T1000 (cell line): ENCODE measurements at places on chromosomes 5 and 9.

DNA sequence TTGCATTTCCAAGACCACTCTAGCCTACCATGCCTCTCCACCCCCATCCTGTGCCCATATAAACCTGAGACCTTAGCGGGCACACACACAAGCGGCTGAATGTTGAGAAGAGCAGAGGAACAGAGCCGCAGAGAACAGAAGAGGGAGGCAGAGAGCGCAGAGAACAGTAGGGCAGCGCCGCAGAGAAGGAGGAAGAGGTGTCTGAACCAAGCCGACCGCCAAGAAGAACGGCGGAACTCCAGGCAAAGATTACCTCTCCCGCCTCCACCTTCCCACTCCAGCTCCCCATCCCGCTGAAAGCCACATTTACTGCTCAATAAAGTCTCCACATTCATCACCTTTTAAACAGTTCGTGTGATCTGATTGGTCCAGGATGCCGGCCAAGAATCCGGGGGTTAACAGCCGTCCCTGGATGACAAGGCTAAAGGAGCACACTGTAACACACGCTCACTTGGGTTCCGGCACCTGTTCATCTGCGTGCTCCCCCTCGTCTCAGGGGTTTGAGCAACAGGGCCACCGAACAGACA lies 33.2 kb downstream of the GRIN3A start:
- DNase-seq = no peak

DNA sequence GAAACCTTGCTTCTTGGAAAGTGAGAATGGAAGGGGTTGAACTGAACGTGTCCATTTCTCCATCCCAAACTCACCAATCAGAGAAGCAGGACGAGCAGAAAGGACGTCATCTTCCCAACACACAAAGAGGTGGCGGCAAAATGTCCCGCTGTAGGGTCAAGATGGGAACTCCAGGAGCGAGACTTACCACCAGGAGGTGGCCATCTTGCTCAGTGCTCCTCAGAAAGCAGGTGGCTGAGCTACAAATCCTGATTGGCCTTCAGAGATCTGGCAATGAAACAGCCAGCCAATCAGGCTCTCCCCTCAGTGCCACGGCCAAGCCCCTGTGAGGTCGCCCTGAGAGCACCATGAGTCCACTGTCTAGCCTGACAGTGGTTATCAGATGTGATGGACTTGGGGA lies 259.0 kb downstream of the NDUFS4 start:
- no peak for DNase-seq

- no peak for DNase-seq
Measured at GRCh38 chr9:20187318-20187717, 398.5 kb upstream of the SLC24A2 start.

GRCh38 chr9:109476642-109477257 lies 21.4 kb downstream of the PTPN3 start:
- DNase-seq = no peak

GRCh38 chr5:172872997-172873491 lies 39.0 kb downstream of the ERGIC1 start:
- no peak for DNase-seq

DNA sequence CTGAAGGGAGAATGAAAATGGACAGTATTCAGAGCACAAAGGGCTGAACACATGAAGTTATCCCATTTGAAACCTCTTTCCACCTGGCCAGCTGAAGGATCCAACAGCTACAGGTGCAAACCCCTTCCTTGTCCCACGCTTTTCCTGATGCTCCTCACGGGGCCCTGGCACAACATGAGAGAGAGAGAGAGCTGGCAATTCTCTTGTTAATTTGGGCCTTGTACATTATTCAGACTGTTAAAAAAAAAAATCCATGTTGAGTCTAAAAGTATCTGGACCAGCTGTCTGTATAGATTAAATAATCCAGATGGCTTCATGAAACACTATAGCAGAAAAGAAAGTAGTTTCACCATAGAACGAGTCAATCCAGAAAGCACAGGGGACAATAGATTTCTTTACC lies 74.1 kb downstream of the HMHB1 start:
- no peak for DNase-seq

- no peak for DNase-seq
Measured at GRCh38 chr5:173712609-173713175, 96.2 kb upstream of the BOD1 start.

GRCh38 chr5:172695232-172696054 lies 54.4 kb downstream of the NEURL1B start:
- DNase-seq = no peak

DNA sequence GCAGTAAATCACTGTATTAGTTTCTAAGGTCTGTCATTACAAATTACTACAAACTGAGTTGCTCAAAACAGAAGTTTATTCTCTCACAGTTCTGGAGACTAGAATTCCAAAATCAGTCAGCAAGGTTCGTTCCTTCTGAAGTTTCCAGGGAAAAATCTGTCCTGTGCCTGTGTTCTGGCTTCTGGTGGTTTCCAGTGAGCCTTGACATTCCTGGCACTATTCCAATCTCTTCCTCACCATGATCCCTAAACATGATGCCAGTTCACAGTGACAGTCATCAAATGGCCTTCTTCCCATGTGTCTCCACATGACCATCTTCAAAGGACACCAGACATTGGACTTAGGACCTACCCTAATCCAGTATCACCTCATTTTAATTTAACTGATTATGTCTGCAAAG lies 351.4 kb downstream of the PLK2 start:
- no peak for DNase-seq

DNA sequence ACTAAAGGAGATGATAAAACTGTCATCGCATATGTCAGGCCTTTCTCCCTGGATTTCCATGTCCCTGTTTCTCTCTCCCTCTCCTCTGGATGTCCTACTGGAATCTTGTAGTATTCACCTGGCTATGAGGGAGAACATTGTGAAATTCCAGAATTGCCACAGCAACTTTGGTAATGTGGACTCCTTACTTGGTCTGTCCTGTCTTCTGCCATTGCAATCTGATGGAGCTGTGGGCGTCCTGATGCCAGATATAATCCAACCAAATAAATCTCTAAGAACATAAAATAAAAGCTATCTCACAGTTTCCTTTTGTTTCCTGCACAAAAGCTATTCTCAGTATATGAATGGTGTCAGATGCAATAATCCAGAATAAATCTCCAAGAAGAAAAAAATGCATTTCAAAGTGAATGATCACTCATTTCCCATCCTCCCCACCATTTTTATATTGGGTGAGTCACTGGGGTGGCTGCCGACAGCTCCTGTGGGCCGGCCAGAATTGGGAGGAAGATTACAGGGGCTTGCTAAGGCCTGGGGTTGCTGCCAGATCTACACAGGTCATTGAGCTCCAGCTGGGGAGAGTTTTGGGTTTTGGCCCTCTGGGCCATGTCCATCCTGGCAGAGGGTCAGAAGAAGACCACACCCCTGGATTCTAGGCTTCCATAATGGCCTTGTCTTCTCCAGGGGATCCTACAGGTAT lies 160.7 kb upstream of the PITX1 start:
- DNase-seq = no peak

DNA sequence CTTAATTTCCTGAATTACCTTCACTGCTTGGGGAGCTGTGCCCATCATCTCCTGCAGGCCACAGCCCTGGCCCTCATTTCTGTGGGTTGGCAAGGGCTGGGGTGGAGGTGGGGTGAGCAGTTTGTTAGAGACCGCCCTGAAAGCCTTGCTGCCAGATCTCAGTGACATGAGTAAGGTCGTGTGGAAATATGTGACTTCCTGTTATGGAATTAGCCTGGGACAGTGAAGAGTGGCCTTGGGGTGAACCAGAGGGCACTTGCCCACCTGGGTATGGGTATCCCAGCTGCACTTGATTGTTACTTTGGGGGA lies 2.5 kb upstream of the HNRNPAB start:
- no peak for DNase-seq

GRCh38 chr5:24094081-24094679 lies 550.6 kb downstream of the CDH10 start:
- DNase-seq = no peak

DNA sequence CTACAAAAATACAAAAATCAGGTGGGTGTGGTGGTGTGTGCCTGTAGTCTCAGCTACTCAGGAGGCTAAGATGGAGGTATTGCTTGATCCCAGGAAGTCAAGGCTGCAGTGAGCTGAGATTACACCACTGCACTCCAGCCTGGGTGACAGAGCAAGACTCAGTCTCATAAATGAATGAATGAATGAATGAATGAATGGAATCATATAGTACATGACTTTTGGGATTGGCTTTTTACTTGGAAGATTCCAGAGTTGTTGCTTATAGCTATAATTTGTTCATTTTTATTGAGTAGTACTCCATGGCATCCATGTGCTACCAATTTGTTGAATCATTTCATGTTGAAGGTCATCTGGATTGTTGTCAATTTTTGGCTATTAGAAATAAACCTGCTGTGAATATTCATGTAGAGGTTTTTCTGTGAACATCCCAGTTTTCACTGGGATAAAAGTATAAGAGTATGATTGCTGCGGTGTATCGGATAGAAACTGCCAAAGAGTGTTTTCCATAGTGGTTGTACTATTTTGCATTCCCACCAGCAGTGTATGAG lies 19.9 kb downstream of the ERBIN start:
- no peak for DNase-seq

DNA sequence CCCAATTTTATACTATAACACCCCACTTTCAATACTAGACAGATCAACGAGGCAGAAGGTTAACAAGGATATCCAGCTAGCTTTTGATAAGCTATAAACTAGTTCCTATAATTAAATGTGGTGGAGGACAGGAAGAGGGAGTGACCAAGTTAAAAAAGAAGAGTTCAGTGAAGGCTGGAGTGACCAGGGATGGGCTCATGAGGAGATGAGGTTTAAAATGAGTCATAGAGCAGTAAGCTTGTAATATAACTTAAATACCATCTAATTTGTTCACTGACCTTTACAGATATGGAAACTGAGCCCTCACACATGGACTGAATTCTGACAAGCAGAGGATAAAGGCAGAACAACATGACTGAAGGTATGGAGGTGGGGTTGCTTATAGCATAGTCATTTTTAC lies 284.5 kb downstream of the SPATA31D1 start:
- no peak for DNase-seq

GRCh38 chr9:8571643-8572042 lies 772.1 kb upstream of the DMAC1 start:
- DNase-seq = no peak

DNA sequence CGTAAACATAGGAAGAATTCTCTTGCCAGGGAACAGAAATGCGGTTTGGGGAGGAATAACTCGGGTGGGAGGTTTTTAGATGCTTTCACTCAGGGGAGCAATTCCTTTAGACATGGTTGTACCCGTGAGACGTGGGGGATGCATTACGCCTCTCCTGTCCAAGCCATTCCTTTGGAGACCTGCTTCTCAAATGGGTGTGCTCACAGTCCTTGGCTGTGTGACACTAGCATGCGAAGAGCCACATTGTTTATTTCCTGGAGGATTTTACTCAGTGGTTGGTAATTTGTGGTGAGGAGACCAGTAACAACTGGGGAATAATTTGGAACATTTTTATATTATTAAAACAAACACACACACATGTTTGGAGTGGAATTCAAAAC lies 18.5 kb downstream of the COL15A1 start:
- DNase-seq = no peak

DNA sequence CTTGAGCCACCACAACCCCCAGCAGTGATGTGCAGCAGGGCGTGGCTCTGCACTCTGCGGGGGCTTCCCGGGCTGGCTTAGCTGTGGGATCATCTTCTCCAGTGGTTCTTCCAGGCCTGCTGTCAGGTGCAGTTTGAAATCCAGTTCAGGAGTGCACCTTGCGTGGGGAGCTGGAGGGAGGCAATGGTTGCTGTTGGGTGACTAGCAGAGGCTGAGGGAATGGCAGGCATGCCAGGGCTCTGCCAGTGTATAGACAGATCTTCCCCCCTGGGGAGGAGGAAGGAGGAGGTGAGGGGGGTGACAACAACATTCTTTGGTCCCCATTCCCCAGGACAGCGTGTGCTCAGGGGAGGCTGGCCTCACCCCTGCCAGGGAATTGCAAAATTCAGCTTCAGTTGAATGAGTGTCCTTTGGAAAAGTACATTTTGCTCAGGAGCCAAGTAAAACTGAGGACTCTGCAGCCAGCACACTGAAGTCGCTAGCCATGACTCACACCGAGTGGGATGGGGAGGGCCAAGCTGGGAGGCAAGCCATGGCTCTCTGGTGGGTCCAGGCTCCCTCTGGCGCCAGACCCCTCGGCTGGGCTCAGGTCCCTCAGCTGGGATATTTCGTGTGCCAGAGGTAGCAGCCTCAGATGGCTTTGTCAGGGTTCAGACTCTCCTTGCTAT lies 35.0 kb downstream of the ERGIC1 start:
- DNase-seq = peak; percentile 61

- DNase-seq = no peak
Measured at GRCh38 chr5:151002250-151002649, 18.1 kb upstream of the GPX3 start.

- DNase-seq = no peak
Measured at GRCh38 chr9:136946228-136947027, 1.4 kb downstream of the C8G start.

DNA sequence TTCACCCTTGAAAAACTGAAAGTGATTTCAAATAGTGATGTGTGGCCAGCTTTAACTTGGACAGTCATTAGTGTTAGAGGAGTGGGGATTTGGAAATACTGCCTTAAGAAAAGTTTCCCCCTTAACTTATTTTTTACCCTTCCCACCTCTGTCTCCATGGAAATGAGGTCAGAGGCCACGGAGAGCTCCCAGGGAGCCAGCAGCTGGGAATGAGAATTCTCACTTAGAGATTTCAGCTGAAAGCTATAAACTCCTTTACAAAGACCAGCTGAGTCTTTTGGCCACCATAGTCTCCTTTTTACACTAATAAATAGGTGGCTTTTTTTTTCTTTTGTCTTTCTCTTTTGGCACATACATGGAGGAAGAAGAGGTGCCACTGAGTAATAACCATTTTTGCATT lies 45.7 kb upstream of the PIK3R1 start:
- no peak for DNase-seq

- DNase-seq = no peak
Measured at GRCh38 chr9:69997524-69997923, 46.1 kb upstream of the MAMDC2 start.

DNA sequence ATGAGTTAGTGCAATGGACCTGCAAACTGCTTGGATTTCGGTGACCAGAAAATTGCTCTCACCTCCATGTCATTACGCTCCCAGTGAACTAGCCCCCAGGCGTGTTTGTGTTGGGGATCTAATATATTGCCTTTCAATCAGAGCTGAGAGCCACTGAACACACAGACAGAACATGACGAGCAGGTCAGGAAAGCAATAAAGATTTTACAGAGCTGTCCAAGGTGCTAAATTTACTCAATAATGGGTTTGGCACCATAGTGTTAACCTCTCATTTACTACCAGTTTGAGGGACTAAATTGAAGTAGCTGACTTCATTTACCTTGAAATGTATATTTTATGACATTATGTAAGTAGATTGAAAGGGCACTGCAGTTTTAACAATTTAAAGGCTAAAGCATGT lies 383.0 kb downstream of the EBF1 start:
- no peak for DNase-seq

GRCh38 chr5:158155067-158155466 lies 296.1 kb upstream of the CLINT1 start:
- DNase-seq = no peak

DNA sequence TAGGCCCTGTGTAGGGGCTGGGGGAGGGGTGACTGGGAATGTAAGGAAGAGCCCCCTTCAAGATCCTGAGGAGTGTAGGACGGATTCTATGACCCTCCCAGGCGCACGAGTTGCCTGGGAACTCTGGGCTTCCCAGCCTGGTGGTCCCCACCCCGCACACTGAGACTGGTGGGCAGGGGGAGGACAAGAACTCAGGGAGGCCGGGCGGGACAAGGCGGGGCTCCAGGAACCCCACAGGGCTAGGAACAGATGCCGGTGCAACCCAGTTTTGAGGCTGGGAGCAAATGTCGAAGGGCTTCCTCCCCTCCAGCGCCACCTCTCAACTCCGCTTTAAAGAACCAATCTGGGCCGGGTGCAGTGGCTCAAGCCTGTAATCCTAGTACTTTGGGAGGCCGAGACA lies 1.3 kb upstream of the VDAC1 start:
- no peak for DNase-seq
